Right atrium auricular region (tissue), 2 donors: ENCODE measurements at places on chromosomes 12 and 14. TPM values are rescaled to one million over a fixed set of nuclear protein-coding genes. Genes with fewer than 3 reads are reported as not detected.

The SLC17A8 gene
- not detected for total RNA-seq

The FLVCR2 gene
- total RNA-seq = 5.5 TPM

The GUCY2C gene
- not detected for total RNA-seq

The ASIC1 gene
- 0.24 TPM for total RNA-seq

The ERBB3 gene
- total RNA-seq = 7.2 TPM

The GALNT16 gene
- total RNA-seq = 17.9 TPM

The TBX5 gene
- total RNA-seq = 238 TPM

The CCDC175 gene
- not detected for total RNA-seq

The RFX4 gene
- total RNA-seq = not detected

The PAN2 gene
- 14.5 TPM for total RNA-seq

The RPGRIP1 gene
- 0.12 TPM for total RNA-seq

The TOMM20L gene
- total RNA-seq = not detected

- DNase-seq = no peak
Measured at GRCh38 chr12:3165078-3165980, 88.2 kb downstream of the TSPAN9 start.

DNA sequence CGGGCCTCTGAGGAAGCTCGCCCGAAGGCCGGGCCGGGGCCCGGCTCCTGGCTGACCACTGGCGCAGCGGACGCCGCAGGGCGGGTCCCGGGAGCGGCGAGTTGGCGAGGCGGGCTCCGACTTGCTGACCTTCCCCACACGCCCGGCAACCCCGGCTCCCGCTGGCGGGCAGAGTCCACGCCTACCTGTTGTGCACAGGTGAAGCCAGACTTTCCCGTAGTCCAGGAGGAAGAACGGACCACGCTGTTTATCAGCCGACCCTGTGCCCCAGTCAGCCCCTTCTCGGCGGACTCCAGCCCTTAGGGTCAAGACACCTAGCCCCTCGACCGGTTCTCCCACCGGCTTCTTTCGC is 407 bp downstream of the HEATR5A start:
- peak; percentile 67 for DNase-seq

DNA sequence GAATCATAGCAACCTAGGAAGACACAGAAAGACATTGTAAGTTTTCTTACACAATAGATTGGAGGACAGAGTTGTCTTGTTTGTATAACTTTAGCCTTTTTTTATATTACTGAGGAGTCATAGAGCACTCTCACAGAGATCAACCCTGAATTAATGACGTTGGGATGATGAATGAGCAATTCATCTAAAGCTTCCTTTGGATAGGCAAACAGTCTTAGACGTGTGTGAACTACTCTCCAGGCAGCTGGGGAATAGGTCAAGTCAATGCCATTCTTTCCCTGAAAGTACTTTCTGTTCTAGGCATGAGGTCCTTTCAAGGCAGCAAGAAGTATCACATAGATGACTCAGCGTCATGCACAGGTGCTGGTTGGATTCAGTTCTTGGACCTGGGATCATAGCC is 369.1 kb upstream of the NOVA1 start:
- DNase-seq = no peak

DNA sequence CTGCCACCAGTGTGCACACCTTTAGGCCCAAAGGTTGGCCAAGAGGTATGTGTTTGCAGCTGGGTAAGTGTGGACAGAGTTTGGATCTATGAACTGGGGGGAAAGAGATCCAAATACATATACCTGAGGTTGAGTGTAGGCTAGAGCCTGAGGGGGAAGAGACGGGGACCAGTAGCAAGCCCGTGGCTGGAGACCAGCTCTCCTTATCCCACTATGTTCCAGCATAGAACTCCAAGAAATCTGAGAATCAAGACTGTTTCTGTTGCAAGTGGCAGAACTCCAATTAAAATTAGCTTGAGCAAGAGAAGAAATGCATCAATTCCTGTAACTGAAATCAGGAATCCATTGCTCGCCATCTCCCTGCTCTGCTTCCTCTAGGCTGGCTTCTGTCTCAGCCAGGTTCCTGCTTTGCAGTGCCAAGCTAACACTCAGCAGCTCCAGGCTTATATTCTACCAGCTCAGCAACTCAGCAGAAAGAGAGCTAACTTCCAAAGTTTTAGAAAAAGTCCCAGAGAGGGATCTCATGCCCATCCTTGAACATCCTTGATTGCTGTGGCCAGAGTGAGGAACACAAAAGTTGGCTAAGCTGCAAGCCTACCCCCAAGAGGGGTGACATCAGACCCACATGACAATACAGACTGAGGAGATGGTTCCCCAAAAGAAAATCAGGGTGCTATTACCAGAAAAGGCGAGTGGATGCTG is 1.5 kb upstream of the PCK2 start:
- DNase-seq = no peak

DNA sequence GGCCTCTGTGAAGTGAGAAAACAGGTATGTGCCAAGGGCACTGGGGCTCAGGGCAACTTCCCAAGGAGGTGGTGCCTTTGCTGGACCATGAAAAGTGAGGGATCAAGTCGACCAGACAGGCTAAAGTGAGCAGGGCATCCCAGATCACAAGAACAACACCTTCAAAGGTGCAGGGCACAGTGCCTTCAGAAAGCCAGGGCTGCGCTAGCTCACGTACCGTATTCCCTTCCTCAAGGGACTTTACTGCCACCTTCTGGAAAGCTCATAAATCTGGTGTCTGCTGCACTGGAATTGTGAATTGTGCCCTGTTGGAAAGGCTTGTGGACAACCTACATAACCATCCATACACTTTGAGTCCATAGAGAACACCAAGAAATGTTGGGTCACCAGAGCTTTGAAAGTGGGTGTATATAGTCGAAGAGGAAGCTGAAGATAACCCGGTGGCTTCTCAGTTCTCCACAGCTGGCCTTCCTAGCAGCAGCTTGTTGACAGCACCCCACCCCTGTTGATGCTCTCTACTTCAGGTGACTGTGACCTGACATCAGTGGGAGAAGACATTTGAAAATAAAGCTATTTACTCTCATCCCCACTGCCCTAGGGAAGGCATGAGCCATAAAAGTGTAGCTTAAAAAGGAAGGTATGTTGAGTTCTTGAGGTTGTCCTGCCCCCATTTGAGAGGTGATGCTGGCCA is 24.5 kb downstream of the FIGNL2 start:
- DNase-seq = no peak

DNA sequence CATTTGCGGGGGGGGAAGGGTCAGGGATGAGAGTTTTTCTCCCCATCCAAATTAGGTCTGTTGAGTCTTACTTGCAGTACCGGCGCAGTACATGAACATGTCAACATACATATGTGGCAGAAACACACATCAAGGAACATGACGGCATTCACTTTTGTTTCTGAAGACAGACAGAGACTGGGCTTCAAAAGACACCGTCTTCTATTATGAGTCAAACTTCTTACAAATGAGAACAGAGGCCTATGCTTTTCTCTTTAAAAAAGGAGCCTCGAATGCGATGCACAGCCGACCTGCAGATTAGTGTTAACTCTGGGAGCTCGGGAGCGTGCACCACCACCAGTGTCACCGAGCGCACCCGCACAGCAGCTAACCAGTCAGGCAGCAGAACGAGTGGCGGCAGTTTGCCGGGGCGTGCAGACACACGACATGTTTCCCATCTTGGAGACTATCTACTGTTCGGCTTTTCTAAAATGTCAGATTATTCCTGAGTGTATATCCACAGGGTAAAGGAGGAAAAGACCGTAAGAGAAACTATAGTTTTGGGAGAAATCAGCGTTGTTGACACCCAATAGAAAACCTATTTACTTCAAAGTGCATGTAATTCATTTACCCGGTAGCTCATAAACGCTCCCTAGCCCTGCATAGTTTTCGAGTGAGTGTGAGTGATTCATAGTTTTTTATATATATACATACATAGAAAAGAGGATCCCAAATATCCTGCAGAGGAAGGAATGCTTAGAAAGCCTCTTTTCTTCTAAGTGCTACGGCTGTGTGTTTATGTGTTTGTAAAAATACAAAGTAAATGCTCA is 33.0 kb downstream of the UBR7 start:
- no peak for DNase-seq

- no peak for DNase-seq
Measured at GRCh38 chr14:93733231-93733630, 55.1 kb downstream of the PRIMA1 start.

- no peak for DNase-seq
Measured at GRCh38 chr14:31457665-31458659, 656 bp upstream of the DTD2 start.

GRCh38 chr12:29943683-29944082 is 159.9 kb upstream of the TMTC1 start:
- DNase-seq = no peak

DNA sequence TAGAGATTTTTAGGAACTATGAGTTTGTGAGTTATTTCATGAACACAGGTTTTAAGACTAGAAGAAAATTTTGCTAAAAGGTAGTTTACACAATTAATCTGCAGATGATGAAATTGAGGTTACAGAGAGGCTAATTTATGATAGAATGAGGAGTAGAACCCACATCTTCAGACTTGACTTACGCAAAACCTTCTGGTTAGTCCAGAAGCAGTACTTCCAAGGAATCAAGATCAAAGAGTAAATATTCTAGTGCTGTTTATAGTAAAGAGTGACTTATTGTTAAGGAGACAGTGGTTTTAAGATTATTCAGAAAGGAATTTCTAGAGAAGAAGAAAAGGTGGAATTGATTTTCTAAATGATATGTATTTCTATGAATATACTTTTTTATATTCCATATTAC is 10.6 kb upstream of the KITLG start:
- DNase-seq = no peak

DNA sequence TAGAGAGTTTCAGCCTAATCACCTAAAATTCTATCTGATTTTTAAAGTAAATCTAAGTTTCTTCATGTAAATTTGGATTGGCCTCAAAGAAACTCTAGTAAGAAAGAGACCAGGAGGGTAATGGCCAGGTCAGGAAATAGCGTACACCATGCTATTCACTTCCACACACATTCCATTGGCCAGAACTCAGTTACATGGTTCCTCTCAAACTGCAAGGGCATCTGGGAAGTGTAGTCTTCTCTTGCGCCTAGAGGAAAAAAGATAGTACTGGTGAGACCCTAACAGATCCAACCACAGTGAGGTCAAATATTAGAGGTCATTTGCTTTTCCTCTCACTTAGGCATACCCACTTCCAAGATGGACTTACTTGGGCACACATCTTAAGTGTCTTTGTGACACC is 39.1 kb downstream of the MBIP start:
- no peak for DNase-seq

DNA sequence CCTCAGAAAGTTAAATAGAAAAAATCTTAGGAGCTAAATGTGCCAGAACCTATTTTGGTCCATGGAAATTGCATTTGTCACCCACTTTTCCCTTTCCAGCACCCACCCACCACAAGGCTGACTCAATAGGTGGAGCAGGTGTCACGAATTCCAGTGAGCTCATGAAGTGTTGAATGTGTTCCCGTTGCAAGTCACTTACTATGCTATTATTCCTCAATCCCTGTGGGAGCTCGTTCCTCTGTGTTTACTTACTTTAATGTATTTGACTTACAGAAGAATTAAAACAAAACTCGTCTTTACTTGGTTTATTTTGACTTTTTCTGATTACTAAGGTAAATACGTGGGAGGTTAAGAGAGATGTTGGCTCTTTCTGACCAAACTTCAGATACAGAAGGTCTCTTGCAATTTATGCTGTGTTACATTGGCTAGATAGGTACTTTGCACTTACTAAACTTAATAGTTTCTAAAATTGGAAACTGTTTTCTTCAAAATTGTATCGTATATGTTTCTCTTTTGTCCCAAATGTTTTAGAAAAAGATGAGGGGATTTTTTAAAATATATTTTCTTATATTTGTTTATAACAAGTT is 269.4 kb upstream of the NOVA1 start:
- no peak for DNase-seq

DNA sequence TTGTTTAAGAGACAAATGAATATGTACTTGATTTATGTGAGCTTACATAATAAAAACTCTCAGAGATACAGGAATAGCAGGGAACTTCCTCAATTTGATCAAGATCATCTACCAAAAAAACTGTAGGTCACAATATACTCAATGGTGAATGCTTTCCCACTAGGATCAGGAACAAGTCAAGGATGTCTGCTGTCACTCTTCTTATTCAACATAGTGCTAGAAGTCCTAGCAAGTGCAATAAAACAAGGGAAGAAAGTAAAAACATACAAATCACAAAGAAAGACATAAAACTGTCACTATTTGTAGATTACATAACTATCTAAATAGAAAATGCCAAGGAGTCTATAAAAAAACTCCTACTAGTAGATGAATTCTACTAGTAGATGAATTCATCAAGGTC is 41.9 kb upstream of the PAWR start:
- no peak for DNase-seq

DNA sequence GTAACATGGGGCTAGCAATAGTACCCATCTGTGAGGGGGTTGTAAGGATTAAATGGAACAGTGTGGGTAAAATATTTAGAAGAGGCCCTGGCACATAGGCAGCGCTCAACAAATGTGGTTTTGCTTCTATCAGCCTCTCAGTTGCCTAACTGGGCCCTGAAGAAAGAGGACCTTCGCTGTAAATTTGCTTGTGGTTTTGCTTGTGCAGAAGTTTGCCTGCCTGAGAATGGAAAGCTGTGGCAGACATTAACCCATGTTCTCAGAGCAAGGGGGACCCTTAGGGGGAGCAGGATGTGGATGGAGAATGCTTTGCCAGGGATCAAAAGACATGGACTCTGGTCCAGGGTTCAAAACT is 160.1 kb downstream of the BRMS1L start:
- DNase-seq = no peak

DNA sequence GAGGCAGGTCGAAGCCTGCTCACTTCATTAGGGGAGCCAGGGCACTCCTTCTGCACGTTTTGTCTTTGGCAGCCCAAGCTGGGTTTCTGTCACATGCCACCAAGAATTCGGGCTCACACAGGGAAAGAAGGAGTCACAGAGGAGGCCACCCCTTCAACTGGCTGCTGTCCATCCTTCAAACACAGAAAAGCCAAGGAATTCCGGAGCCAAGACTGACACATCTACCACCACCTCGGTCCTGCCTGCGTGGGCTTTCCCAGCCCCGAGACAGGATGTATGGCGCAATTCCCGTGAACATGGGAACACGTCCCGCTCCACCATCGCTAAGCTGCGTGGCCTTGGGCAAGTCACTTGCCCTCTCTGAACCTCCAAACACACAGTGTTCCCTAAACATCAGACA is 70.4 kb downstream of the NCOR2 start:
- DNase-seq = peak; percentile 78

- no peak for DNase-seq
Measured at GRCh38 chr12:54277823-54278276, 2.1 kb downstream of the CBX5 start.

GRCh38 chr12:98465950-98466602 is 49.3 kb upstream of the TMPO start:
- DNase-seq = no peak

DNA sequence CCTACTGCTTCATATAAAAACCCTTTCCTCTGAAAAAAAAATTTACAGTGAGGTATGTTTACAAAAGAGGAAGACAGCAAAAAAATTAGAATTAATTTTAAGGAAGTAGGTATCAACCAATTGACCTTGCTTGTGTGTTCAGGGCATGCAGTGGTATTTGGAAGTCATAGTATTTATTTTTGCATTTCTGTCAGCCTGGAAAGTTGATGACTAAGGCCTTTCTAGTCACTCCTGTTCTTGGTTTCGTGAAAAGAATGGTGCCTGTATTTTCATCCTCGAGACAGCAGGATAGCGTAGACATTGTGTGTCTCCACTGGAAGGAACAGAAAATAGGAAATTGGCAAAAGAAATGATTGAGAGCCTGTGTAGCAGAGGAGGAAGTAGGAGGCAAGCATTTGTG is 24.5 kb downstream of the SLC16A7 start:
- no peak for DNase-seq

- DNase-seq = no peak
Measured at GRCh38 chr12:47819138-47819895, 386 bp downstream of the HDAC7 start.

- DNase-seq = no peak
Measured at GRCh38 chr12:88725592-88726143, 145.4 kb upstream of the KITLG start.

GRCh38 chr14:104686624-104687517 is 2.5 kb upstream of the INF2 start:
- DNase-seq = no peak
